Activated T-helper 1 cell treated with Interleukin-2 at 50 U/mL for 16 hours (primary cell): ENCODE measurements at places on chromosomes 7 and 10.

GRCh38 chr10:133537546-133538545, 10.7 kb downstream of the CYP2E1 start:
- DNase-seq: no peak

GRCh38 chr10:5817322-5818047, 4.3 kb upstream of the GDI2 start:
- DNase-seq: no peak

DNA sequence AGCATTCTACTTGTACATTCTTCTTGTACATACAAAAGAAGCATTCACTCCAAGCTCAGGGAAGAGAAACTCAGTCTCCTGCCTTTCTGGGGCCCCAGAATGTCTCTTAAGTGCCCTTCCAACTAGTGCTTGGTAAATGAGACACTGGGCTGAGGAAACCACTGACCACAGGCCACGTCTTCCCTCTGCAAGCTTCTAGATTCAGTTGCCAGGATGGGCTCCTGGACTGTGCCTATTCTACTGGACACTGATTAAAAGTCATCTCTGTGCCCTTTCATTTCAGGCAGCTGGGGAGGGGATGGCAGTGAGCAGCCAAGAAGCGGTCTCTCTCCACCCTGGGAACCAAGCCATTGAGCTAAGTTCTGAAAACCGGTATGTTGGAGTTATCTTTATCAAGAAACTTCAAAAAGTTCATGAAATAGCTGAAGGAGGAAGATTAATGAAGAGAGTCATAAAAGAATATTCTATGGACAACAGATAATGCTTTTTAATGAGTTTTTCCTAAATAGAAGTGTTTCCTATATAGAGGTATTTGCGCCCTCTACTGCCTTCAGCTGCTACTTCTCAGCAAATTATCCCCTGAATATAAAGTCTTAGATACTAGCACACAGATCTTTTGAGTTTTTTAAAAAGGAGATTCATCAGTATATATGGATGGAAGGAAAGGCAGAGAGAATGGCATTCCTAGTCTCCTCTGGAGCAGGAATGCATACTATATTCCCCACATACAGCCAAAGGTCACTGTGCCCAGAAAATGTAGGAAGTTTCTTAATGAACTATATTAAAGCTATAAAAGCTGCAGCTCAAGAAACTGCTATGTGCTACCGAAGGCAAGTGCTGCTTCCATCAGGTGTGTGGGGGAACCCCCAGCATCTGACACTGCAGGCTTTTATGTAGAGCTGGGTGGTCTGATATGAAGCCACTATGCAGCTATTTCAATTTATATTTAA, 8.4 kb upstream of the IFIT1B start:
- no peak for DNase-seq

GRCh38 chr7:80039251-80039884, 95.3 kb upstream of the GNAI1 start:
- no peak for DNase-seq

GRCh38 chr10:112715581-112715980, 234.5 kb upstream of the TCF7L2 start:
- no peak for DNase-seq

DNA sequence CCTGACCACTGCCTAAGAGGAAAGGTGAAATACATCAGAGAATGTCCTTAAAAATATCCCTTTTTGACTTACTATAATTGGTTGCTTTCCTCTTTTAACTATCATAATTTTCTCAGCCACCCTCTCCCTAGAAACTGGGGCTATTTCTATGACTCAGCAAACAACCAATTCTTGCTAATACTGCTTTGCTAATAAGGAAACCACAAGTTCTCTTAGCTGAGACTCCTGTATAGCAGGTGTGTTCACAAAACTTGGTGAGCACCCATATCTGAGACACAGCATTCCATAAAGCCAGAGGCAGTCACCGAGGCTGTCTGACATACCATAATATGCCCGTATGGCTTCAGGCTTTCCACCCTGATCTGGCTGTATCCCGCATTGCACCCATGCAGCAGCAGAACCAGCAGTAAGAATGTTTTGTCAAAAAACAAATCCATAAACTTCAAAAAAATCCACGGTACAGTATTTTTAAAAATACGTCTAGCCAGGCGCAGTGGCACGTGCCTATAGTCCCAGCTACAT, 191.7 kb upstream of the C7orf33 start:
- DNase-seq: no peak

- no peak for DNase-seq
Measured at GRCh38 chr7:101900103-101900502, 82.7 kb downstream of the CUX1 start.

GRCh38 chr10:32197423-32197822, 141.2 kb upstream of the KIF5B start:
- DNase-seq: no peak
